ENCODE measurements at places on chromosomes 12 and 14.

DNA sequence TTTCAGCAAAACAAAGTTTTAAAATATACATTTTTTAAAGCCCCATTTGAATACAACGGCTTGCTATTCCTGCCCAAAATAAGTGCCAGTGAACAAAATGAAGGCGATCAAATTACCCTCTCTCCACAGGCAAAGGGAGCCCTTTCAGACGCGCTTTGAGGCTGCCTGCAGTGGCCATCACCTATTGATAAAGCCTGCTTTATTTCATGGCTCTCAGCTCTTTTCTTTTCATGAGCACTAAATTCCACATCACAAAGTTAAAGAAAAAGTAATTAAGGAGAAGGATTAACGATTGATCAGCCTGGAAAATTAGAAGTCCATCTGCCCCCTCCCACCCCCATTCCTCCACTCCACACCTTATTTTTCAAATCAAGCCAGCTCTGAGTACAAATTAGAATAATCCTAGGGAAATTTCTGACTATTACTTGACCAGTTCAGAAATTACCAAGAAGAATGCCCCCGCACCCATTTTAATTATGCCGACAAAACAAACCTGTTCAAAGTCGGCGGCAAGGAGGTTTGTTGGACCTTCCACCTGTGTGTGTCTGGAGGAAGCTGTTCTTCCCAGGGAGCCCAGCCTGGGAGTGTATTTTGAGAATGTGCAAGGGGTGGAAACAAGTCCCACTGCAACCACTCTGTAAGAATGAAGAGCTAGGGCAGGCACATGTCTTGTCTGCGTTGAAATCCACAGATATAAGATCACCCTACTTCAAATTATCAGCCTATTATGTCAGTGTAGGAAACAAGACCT, 64.2 kb upstream of the RIC8B start:
- no peak for DNase-seq

DNA sequence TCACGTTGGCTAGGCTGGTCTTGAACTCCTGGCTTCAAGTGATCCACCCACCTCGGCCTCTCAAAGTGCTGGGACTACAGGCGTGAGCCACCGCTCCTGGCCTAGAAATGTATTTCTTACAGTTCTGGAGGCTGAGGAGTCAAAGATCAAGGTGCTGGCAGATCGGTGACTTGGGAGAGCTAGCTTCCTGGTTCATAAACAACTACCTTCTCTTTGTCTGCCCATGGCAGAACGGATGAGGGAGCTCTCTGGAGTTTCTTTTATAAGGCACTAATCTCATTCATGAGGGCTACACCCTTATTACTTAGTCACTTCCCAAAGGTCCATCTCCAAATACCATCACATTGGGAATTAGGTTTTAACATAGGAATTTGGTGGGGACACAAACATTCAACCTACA, 38.9 kb downstream of the SLC17A8 start:
- DNase-seq: no peak

GRCh38 chr12:72368298-72368697, 96.1 kb downstream of the TRHDE start:
- no peak for DNase-seq

DNA sequence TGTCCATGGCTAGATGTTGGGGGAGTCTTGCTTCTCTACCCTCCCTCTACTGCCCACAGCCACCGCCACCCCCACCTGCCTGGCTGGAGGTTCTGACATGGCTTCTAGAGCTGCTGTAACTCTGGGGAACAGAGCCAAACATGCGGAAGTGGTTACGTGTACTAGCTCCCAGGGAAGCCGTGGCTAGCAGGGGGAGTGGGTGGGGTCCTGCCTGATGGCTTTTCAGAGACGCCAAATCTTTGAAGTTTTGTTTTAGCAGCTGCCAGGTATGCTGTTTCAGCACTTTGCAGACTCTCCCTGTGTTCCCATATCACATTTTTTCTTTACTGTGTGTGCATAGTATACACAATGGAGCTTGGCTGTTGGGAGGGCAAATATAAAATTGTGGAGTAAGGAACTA, 150.3 kb downstream of the TGFB3 start:
- DNase-seq: peak; percentile 66

DNA sequence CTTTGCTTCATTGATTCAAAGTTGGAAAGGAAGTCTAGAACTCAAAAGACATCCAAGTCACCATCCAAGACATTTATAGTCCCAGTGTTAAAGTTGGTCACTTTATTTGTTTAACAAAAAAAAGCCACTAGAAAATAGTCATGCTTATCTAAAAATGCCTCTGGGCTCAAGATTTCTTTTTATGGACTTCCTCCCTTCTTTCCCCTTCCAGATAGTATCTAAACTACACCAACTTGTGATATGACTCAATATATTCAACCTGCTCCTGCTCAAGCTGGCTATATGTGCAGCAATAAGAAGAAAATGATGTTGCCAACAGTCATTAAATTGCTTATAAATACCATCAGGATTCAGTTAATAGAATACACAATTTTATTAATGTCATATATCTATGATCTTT, 1177.1 kb downstream of the FLRT2 start:
- DNase-seq: no peak

DNA sequence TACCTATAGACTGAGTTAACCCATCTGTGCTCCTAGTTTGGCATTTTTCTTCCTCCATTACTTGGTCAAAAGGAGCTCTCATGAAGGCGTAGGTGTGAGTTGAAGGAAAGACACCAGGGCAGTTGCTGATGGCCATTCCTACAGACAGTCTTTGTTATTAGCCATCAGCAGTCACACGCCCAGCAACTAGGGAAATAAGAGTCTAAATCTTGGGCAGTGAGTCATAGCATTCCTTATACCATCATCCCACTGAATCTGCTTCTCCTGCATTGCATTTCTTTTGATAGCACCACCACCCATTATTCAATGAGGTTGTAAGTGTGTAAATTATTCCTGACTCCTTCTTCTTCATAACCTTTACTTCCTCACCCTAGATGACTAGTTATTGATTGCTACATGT, 150.9 kb upstream of the IGF1 start:
- peak; percentile 81 for DNase-seq

DNA sequence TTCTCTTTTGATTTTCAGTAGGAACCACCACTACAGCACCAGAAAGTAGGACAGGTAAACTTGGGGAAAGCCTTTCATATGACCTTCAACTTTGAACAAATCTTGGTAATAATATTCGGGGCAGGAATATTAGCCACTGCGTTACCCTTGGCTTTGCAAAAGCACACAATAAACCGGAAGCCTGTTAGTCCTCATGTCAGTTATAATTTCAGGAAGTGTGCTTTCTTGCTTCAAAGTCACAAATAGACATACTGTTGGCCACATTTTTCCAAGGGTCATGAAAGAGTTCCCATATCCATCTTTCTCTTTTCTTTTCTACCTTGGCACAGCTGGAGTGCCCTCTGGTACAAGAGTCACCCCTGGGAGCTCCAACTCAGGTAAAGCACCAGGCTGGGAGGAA, 167.2 kb upstream of the CNTN1 start:
- DNase-seq: no peak

DNA sequence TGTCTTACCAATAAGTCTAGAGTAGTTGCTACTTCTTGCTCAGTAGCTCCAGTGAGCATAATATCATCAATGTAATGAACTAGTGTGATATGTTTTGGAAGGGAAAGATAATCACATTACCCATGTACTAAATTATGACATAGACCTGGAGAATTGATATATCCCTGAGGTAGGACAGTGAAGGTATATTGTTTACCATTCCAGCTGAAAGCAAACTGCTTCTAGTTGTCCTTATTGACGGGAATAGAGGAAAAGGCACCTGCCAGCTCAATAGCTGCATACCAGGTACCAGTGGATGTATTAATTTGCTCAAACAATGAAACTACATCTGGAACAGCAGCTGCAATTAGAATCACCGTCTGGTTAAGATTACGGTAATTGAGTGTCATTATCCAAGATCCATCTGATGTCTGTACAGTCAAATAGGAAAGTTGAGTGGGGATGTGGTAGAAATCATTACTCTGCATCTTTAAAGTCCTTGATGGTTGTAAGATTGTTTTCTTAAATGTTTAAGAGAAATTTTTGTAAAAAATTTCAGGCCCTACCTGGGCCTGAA, 100.0 kb upstream of the ARHGAP5 start:
- DNase-seq: no peak

DNA sequence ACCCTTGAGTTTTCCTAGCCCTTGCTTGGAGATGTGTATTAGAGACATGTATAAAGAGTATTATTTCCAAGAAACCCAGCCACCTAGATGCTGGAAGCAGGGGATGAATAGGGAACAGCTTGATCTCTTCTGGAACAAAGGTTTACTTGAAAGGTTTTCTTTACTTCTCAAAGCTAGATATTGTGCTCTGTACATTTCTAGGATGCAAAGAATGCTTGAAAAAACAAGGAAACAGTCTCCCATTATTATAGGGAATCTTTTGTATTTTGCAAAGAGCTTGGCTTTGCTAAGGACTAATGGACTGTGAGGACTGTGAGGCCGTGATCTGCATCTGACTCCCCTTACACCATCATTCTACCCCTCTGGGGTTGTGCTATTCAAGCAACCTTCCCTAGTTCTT, 77.9 kb downstream of the PRICKLE1 start:
- DNase-seq: no peak
